ENCODE measurements at places on chromosomes 1 and 21.
A peak's percentile ranks its signal among the peaks of the same experiment; 100 is the strongest.

GRCh38 chr21:42164064-42164789 is 54.7 kb upstream of the ABCG1 start:
- DNase-seq: peak; percentile 43

DNA sequence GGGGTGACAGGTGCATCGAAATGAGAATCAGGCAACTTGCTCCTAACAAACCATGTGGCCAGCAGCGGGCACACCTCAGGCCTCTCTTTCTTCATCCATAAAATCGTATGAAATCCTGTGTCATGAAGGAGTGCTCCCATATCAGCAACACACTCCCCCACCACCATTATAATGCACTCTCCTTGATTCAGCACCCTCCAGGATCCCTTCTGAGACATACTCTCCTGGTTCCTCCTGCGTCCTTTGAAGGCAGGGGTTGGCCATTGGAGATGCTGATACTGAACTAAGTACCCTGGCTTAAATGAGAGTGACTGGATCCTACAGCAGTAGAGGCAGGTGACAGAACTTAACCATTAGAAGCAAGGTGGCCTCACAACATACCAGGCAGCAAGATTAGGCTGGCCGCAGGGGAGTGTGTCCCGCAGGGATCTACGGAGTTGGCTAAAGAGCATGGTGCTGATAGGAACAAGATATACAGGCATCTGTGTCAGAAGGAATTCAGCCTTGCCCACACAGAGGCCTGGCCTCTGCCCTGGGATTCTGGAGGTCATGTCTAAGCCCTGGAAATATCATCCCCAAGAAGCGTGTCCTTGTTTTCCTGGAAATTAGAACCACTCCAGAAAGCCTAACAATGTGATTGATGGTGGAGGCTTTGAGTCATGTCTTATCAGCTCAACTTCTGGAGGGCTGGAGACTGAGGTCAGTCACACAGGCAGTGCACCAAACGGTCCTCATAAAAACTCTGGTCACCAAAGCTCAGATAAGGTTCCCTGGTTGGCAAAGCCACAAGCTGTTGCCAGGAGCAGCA is 16.8 kb downstream of the S100A7A start:
- no peak for DNase-seq

GRCh38 chr1:25520446-25521061 is 22.9 kb upstream of the LDLRAP1 start:
- DNase-seq: peak; percentile 70

DNA sequence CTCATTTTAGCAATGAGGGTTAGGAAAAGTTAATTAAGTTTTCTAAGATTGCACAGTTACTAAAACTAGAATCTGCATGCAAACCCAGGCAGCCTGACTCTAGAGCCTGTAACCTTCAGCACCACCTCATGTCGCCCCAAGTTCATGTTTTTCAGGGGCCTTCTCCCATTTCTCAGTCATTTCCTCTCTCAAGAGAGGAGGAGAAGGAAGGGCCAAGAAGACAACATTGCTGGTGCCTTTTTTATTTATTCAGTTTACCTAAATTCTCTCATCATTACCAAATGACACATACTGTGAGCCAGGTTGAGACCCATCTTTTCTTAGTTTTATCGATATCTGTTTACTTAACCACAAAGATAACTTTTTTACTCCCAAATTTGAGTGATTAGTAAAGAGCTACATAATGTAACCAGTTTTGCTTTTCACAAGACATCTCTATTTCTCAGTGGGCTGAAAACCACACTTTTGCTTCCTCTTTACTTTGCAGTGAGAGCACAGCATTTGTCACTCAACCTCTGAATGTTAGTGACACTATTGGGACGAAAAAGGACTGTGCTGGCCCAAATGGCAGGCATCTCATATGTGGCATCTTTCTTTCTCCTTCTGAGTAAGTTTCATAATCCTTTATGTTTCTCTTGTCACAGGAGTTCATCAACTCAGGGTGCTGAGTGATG is at the start of gene CD101:
Gene CD101, plus strand, starts transcription at position 507 of the 674 bp plus-strand sequence. Its CDS starts 58 bp downstream, at position 565.
- DNase-seq: no peak

DNA sequence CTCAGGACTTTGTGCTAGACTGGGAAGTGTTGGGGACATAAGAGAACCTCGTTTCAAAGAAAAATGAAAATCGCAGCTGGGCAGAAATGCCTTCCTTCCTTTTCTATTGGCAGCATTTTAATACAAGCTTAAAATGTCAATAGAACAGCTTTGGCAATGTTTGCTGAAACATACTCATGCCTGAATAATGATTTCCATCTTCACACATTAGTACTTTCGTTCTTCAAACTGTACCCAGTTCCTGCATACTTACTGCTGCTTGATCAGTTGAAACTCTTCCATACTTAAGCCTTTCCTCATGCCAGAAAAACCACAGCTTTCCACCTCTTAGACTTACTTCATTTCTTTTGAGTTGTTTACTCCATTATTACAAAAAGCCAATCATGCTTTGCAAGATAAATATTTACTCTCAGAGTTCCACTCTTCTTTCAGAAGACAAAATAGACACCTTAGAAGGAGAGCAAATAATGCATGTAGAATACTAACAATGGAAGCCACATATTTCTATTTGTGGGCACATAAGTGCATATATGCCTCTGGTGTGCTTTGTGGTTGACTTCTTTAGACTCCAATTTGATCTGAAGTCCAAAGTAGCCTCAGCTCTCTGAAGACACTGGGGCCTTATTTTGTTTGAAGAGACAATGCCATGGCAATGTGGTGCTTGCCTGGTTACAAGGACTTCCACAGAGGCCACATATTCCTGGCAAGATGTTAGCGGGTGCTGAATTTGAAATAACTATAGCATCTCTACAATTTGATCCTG is 22.7 kb upstream of the CD55 start:
- DNase-seq: no peak

DNA sequence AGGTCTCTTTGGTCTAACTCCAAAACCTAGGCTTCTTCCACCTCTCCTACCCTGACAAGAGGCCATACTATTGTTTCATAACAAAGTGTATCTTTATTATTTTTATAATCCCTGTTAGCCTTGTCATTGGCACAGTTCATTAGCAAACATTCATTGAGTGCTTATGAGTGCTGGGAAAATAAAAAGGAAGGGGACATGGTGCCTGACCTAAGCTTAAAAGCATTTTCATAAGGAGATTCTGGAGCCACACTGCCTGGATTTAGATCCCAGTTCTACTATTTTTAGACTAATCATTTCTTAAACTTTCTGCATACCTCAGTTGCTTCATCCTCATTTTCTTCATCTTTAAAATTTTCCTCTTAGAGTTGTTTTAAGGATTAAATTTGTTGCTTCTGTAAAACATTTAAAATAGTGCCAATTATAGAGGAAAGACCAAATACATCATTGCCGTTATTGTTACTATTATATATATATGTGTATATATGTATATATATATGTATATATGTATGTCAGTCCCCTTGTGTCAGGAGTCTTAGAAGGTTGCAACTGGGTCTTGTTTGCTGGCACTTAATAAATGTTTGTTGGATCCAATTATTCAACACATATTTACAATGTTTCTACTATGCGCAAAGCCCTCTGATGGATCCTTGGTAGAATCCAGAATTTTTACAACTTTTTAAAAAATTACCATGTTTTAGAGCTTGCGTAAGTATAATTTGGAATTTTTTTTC is 250.9 kb upstream of the SGIP1 start:
- DNase-seq: no peak

DNA sequence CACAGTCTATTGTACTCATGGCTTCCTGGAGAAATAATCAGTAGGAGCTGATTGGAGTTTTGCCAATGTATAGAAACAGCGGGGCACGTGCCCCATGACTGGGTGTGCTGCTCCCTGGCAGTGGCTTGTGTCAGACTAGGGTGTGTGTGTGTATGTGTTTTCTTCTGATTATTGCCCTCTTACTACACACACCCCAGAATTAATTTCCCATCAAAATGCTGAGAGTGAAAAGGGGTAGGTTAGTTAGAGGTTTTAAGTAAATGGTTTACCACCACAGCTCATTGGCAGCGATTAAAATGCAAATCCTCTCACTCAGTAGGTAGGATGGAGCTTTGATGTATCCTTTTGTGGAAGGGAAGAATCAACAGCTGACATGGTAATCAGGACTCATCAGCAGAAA is 29.9 kb downstream of the HHAT start:
- no peak for DNase-seq
